ENCODE measurements at places on chromosomes 16 and 17.

DNA sequence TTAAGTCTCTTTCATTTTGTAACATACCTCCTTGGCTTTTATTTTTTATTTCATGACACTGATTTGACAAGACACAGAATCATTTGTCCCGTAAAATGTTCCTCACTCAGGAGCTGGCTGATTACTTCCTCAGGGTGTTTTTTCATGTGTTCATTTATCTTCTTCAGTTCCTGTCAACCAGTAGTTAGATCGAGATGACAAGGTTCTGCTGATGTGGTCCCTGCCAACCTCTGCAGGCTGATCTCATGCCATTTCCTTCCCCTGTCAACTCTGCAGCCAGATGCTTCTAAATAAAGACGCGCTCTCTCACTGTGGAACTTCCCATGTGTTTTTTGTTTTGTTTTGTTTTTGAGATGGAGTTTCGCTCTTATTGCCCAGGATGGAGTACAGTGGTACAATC lies 8.1 kb upstream of the CXCL16 start:
- DNase-seq: no peak

DNA sequence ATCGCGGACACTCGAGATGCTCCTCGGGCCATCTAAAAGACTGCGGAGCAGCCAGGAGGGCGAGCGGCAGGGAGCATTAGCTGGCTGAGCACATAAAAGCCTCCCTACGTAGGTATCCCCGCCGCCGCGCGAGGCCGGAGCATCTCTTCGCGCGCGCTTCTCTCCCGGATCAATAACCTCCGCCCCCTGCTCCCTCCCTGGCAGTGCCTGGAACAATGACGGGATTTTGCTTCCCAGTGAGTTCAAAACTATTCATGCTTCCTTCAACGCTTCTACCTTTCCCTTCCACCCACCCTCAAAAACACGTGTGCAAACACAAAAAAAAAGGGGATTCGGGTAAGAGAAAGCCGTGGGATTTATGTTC lies 984 bp downstream of the CENPV start:
- no peak for DNase-seq

- no peak for DNase-seq
Observed at GRCh38 chr16:66658143-66658859, 38.2 kb downstream of the CMTM4 start.

GRCh38 chr17:66920950-66921349 lies 43.6 kb upstream of the CACNG4 start:
- DNase-seq: no peak

DNA sequence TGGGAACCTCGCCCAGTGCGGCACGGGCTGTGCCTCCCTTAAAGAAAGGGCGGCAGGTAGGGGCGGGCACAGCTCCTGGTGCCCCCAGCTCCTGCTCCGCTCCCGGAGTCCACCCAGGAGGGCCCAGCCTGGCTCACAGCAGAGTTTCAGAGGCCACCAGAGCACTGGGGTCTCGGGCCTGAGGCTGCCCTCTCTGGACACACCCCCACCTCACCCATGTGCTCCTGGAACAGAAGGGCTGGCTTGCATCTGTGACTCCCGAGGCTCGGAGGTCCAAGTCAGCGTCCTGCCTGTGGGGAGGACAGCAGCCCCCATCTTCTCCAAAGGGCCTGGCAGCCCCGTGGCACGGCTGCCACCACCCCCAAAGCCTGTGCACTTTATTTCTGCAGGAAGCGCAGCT lies 62.7 kb downstream of the RBFOX3 start:
- no peak for DNase-seq

GRCh38 chr16:68707340-68708152 lies 29.5 kb upstream of the CDH1 start:
- DNase-seq: no peak

DNA sequence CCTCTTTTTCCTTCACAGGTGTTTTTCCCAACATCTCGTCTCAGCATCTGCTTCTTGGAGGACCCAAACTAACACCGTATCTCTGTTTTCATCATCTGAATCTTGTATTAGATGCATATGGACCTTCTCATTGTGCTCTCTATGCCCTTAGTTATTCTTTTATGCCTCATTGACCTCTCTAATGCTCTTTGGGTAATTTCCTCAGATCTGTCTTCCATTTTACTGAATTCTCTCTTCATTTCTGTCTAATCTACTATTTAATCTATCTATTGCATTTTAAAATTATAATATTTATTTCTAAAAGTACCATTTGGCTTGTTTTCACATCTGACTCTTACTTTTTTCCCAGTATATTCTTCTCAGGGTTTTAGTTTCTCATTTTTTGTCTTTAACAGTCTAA lies 81.1 kb downstream of the PITPNC1 start:
- DNase-seq: no peak

All from effector CD8-positive, alpha-beta T cell (primary cell).